ENCODE measurements at places on chromosomes 4 and X.

- peak; percentile 14 for DNase-seq
These were observed 32.6 kb upstream of the FAM241A start for GRCh38 chr4:112112590-112113170.

GRCh38 chr4:30719454-30720020, 632 bp upstream of the PCDH7 start:
- DNase-seq: no peak

DNA sequence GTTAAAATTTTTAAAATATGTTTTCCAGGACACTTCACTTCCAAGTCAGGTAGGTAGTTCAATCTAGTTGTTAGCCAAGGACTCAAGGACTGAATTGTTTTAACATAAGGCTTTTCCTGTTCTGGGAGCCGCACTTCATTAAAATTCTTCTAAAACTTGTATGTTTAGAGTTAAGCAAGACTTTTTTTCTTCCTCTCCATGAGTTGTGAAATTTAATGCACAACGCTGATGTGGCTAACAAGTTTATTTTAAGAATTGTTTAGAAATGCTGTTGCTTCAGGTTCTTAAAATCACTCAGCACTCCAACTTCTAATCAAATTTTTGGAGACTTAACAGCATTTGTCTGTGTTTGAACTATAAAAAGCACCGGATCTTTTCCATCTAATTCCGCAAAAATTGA, 49.7 kb downstream of the XIAP start:
- no peak for DNase-seq

- DNase-seq: no peak
These were observed 211.2 kb upstream of the POF1B start for GRCh38 chrX:85590638-85591037.
